ENCODE measurements at places on chromosomes 3 and 15.

DNA sequence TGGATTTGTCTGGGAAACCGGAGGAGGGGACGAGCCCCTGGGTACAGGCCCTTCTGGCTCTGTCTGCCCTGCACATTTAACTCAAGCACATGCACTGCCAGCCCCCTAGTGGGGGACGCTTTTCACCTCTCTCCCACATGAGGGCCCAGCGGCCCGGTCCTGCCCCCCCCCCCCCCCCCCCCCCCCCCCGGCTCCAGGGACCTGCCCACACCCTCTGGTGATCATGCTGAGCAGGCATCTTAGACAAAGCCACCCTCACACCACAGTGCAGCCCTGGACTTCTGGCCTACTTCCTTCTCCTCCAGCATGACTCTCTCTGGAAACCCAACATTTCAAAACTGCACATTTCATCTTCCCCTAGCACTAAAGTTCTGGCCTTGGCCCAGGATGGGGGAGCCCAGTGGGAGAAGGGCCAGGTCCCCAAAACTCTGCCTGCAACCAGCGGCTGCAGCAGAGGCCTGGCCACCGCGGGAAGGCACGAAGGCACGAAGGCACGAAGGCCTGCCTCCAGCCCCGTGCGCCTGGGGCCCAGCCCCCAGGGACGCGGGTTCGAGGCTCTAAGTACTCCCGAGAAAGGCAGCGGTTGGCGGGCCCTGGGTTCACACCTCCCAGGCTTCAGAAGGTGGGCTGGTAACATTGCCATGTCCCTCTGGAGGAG is 14.1 kb downstream of the KLF15 start:
- DNase-seq: no peak

DNA sequence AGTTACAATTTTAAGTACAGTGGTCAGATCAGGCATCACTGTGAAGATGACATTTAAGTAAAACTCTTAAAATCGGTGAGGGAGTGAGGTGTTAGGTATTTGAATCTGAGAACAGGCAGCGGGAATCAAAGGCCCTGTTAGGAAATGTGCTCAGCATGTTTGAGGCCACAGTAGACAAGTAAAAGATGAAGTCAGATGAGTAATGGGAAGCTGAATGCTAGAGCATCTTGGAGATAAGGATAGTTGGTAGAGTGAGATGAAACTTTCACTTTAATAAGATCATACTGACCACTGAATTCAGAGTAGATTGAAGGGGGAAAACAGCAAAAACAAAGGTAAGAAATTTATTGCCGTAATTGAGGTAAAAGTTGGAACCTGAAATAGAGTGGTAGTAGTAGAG is 61.6 kb downstream of the DCBLD2 start:
- DNase-seq: no peak

GRCh38 chr15:88568589-88568988 is 22.1 kb upstream of the DET1 start:
- DNase-seq: no peak

- DNase-seq: no peak
Observed at GRCh38 chr15:72205896-72206676, 8.5 kb upstream of the GRAMD2A start.

GRCh38 chr3:179613807-179614206 is 9.2 kb downstream of the NDUFB5 start:
- no peak for DNase-seq

DNA sequence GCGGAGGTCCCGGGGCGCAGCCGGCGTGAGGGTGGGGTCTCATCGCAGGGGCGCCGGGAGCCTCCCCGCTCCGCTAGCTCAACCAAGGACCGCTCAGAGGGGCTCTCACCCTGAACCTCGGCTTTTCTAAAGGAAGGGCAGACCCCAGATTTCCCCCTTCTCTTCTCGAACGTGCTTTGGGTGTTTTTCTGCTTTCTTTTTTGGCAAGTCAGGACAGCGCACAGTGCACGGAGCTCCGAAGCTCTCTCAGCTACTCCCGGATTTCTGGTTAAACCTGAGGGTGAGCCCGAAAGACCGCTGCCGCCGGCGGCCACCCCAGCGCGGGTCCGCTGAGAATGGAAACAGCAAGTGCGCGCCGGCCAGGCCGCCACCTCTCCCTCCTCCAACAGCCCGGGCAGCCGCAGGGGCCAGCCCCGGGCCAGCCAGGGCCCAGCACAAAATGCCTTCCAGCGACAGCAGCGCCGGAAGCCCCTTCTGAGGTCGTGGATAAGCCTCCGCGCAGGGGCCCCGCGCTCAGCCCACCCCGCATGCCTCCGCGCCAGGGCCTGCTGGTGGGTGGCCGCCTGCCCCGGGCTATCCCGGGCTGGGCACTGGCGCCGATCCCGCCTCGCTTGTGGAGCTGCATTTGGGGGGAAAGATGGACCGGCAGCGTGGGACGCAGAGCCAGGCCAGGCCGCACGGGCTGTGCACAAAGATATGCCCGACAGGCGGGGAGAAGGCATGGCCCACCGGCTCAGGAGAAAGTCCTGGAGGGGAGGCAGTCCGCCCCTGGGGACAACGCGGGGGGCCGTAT is 8.2 kb upstream of the OCA2 start:
- no peak for DNase-seq

- no peak for DNase-seq
Observed at GRCh38 chr15:29472901-29473445, 203.4 kb upstream of the NSMCE3 start.

DNA sequence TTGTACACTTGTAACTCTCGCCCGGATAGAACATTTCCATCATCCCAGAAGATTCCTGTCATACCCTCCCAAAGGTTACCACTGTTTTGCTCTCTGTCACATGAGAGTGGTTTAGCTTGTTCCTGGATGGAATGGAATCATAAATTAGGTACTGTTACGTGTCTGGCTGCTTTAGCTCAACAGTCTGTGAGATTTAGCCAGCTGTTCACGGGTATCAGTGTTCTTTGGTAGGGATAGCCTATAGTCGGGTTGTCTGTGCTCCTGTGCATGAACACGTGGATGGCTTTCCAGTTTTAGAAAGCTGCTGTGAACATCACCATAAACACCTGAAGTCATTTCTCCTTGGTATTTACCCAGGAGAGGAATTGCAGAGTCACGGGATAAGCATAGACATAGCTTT is 58.2 kb upstream of the NR2C2 start:
- DNase-seq: no peak

- DNase-seq: no peak
Observed at GRCh38 chr15:39227001-39227400, 353.9 kb upstream of the THBS1 start.

GRCh38 chr3:128006061-128007032 is 45.9 kb upstream of the SEC61A1 start:
- DNase-seq: no peak

- DNase-seq: no peak
Observed at GRCh38 chr3:146375219-146375618, 94.1 kb downstream of the PLSCR2 start.

DNA sequence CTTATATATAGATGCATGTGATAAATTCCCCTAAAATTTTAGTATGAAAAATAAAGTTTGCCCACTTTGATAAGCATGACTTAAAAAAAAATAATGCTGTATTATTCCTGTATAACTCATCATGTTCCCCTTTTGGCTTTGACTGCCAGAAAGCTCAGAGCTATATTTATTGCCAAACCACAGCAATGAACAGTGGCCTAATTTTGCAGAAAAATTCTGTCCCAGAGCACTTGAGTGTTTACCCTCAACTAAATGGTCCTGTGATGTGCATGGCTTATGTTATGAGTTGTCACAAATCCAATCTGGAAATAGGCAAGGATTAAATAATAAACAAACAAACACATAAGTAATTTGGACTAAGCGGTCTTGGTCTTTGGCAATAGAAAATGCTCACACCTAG is 276.7 kb downstream of the SLC9A9 start:
- DNase-seq: no peak

GRCh38 chr3:112121577-112122547 is 11.2 kb downstream of the GCSAM start:
- no peak for DNase-seq

DNA sequence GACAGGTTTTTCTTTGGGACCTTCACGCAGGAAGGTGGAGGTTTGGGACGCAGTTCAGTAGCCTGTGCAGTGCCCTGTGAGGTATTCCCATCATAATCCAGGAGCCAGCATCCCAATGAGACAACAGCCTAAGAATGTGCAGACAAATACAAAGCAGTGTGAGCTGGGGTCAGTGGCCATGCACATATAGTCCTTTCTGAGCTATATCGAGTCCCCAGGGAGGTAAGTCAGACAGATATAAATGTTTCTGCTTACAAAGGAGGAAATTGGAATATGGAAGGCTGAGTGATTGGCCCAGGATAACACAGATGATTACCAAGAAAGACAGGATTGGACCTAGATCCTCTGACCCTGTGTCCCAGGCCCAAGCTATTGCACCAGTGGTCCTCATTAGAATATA is 216.6 kb upstream of the TRIM42 start:
- DNase-seq: no peak

GRCh38 chr15:91992945-91993344 is 139.4 kb downstream of the SLCO3A1 start:
- DNase-seq: peak; percentile 11

DNA sequence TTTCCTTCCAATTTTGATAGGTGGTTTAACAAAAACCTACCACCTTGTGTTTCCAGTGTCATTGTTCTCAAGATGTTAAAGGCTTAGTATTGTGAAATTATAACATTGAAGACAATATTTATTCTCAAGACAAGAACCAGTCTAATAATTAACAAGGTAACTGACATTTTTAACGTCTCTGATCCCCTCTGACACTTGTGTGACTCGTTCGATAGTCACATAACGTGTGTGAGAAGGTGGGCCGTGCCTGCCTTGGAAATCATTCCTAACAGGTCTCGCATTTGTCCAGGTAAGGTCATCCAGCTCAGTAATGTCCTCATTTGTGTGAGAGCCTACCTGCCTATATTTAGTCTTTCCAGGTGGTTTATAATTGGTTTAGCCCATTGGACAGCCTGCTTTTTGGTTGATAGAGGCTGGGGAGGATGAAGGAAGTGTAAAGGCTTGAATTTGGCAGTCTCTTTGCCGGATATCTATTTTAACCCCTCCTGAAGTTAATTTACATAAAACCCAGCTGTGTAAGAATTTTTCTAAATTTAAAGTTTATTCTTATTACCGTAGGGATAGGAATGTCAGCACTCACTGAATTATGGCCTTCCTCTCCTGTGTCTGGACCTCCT is 94.4 kb downstream of the AKAP13 start:
- no peak for DNase-seq

DNA sequence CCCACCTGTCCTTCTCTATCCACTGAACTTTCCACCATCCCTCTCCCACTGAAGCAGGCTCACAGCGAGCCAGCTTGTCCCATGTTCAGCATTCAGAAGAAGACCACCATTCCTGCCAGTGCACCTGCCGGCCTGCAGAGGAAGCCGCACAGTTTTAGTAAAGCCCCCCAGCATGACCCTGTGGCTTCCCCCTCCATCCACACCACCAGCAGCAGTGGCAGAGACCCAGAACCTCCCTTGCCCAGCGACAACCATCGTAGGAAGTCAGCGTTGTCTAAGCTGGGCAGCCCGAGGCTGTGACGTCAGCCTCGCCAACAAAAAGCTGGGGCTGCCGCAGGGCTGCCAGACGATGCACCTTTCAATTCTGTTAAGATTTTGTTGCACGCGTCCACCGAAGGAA is 66.6 kb upstream of the TAMM41 start:
- no peak for DNase-seq

GRCh38 chr3:172411478-172411947 is 36.7 kb downstream of the GHSR start:
- no peak for DNase-seq

- DNase-seq: no peak
Observed at GRCh38 chr3:73573204-73573603, 51.5 kb downstream of the PDZRN3 start.

GRCh38 chr3:36244728-36245127 is 135.6 kb upstream of the STAC start:
- DNase-seq: no peak

- no peak for DNase-seq
Observed at GRCh38 chr15:90580946-90581345, 51.2 kb downstream of the CRTC3 start.

DNA sequence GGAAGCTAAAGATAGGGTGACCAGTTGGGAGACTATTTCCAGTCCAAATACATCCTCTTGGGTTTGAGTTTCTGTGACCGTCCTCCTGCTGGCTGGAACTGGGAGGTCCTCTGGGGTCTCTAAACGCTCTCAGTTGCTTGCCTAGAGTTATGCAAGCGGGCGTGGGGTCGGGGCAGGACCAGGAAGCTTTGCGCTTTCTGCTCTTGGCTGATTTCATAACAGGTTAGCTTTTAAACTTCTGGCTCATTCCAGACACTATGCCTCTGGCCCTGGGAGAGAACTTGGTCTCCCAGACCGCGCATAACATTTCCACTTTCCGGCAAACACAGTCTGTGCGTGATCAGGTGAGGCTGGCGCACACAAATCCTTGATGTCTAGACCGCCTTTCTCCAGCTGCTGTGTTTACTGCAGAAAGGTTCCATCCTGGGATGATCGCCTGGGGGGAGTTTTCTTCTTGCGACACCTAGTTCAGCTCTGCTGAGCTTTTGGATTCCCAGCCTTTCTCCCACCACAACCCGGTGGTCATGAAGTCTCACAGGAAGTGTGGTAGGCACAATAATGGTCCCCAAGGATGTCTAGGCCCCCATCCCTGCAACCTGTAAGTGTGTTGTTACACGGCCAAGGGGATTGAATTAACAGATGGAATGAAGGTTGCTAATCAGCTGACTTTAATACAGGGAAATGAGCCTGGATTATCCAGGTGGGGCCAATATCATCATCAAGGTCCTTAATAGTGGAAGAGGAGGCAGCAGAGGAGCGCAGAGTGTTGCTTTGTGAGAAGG is 23.6 kb upstream of the CGNL1 start:
- no peak for DNase-seq

DNA sequence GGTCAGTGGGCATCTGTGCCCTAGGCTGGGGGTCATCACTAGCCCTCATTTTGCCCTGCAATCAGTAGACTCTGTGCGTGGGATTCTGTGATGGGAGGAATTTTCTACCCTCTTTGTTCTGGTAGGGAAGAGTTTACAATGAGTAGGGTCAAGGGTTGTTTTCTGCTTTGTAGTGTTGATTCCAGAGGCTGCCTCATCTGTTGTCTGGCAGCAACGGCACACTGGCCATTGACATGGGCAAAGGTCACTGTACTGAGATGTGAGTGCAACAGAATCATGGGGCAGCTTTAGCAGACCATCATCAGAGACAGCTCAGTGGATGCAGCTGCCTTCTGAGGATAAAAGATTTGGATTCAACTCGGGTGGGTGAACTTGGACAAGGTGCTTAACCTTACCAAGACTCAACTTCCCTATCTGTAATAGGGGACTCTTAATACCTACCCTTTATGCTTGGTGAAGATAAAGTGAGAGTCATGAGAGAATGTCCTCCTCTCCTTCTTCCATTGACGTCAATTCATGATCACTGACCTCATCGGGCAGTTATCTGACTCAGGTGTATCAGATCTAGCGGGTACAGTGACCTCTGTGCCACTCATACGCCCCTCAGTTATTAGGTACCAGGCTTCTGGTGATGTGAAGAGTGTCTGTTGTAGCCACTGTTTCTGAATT is 127.5 kb downstream of the RPLP1 start:
- no peak for DNase-seq

DNA sequence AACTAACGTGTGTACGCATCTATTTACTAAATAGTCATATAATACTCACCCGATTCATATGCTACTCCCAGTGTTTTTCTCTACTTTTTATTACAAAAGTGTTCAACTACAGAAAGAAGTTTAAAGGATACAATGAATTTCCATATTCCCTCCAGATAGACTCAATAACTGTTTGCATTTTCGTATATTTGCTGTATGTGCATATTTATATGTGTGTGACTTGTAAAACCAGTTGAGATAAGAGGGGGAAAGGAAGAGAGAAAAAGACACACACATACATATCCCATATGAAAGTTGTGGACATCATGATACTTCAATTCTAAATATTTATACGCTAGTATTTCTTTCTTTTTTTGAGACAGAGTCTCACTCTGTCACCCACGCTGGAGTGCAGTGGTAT is 14.1 kb downstream of the LIPC start:
- no peak for DNase-seq

GRCh38 chr3:5258526-5258925 is 71.0 kb downstream of the EDEM1 start:
- DNase-seq: no peak

Measured in KBM-7 (cell line).